Muscle of arm (tissue), 14 donors: ENCODE measurements at places on chromosomes 12 and 14.

GRCh38 chr12:89966495-89967240 is 258.0 kb upstream of the ATP2B1 start:
- no peak for DNase-seq

DNA sequence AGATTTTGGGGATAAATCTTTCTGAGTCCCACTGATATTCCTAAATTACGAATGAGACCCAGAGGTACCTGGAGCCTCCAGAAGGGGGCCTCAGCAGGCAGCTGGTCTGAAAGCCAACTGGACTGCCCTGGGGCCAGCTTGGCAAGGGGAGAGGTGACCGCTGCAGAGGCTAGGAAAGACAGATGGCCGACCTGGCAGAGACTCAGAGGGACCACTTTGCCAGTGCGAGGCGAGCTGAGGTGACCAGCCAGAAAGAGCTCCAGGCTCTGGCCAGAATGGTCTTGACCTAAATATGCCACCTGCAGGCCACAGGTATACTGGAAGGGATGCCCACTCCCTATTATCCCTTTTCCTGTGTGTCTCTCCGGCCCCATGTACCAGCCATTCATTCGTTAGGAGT is 256.8 kb upstream of the GARIN6 start:
- DNase-seq, result no peak

DNA sequence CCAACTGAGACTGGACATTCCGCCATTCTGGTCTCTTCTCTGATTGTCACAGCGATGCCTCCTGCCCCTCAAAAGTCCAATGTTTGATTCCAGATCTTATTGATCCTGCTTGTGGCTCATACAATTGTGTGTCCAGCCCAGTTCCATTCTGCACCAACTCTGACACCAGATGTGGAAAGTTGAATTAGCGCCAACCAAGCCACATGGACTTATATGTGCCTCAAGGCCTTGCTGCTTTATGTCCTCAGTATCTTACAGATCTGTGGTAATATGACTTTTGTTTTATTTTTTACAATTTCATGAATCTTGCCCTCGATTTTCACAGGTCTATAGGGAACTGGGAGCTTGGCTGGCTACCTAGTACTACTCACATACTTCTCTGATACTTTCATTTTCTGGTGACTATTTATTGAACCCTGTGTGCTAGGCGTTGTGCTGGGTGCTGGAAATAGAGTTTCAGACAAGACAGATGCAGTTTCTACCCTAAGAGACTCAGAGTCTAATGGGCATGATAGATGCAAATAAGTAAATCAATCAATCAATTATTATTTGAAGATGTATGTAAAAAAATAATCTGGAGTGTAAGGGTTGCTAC is 472.0 kb downstream of the TMTC2 start:
- no peak for DNase-seq

DNA sequence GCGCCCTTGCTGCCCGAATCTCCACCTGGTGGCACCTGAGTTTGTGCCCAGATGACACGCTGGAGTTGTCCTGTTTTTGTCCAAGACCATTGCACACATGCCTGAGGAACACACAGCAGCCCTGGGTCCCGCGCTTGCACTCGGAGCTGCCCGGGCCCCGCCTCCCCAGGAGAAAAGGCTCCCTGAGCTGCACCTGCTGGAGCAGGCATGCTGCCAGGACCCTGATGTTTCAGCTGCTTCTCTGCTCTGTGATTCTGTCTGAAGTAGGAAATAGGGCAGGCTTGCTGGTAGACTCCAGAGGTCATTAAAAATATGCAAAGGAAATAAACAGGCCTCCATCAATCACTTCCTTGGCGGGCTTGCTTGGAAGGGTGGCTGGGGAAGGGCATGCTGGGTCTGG is 271.6 kb downstream of the CACNA1C start:
- DNase-seq, result no peak

DNA sequence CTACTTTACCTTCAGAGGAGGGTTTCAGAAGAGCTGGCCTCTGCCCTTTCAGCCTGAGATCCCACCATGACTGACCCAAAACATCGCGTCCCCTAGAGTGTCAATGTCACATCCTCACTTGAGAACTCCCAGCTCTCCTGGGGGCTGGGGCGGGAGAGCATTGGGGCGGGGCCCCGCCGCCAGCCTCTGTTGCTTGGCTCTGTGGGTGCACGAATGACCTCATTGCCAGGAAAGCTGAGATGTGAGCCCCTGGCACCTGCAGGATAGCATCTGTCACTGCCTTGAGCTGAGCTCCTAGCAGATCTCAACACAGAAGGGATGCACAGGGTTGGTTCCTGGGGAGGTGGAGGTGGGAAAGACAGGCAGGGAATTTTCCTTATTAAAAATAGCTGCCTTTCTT is 20.6 kb upstream of the MYL2 start:
- no peak for DNase-seq

DNA sequence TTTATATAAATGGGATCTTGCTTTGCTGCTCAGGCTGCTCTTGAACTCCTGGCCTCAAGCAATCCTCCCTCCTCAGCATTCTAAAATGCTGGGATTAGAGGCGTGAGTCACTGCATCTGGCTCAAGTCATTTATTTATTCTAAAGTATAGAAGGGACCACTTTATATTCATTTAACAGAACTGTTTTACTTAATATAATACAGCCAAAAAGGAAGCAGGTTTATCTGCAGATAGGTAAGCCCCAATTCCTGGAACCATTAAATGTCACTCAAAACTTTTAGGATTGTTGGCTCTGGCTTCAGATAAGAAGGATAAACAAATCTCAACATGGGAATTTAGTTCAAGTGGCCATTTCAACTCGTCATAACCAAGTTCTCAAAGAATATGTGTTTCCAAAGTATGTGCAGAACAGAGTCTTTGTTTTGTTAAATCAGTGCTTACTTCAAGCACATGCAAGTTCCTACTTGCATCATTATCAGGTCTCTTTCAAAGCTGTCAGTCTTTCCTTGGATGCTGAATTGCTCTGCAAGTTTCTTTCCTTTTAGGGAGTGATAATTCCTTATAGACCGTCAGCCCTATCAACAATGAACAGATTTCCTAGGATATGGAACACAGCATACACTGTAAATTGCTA is 60.4 kb downstream of the KITLG start:
- DNase-seq, result no peak

DNA sequence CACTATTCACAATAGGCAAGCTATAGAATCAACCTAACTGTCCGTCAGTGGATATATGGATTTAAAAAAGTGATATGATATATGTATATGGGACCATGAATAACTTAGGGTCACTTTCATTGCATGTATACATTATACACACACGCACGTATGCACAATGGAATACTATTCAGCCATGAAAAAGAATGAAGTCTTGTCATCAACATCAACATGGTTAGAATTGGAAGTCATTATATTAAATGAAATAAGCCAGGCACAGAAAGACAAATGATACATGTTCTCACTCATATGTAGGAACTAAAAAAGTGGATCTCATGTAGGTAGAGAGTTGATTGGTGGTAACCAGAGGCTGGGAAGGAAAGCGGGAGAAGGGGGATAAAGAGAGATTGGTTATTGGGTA is 234.3 kb downstream of the VRK1 start:
- no peak for DNase-seq

DNA sequence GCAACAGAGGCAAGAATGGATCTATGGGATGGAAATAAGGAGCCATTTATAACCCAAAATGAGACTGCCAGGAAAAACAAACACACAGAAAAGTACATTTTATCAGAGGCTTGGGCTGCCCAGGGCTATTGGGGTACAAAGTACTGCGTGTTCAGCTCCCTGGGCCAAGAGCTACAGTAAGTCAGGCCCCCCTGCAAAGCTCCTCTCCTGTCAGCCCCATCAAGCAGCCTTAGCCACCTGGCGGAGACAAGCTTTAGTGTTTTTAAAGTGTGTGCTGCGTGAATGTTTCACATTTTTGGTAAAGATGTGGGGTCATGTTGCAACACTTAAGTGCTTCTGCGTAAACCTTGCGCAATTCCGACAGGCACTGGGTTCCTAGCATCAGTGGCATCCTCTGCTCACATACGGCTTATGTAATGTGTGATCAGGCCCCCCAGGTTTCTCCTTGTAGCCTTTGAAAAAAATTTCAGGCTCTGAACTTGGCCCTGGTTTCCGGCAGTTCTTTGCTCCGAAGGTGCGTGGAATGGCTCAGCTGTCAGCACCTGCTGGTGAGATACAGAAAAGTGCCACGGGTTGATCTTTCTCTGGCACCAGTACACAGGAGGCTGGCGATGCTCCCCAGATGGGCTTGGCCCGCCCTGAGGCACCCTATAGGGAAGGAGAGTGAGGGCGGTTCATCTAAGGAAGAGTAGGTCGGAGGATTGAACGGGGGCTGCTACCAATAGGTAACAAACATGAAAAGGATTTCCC is 198.7 kb upstream of the EEA1 start:
- DNase-seq, result no peak

DNA sequence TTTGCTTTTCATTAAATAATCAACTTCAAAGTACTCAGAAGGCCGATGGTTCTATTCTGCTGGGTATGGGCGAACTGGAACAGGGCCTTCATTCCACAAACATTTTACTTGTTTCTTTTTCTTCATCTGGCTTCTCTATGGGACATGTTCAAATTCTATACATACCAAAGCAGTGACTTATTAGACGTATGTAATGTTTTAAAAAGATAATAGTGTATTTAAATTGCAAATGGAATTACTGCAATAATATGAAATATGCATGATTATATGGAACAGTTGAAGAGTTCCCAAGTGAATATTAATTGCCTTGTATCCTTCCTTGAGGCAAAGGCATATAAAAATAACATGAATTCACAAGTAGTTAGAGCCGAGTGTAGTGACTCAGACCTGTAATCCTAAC is 75.5 kb downstream of the FAR2 start:
- no peak for DNase-seq

GRCh38 chr14:99800781-99801180 is 7.6 kb downstream of the EML1 start:
- DNase-seq, result no peak

DNA sequence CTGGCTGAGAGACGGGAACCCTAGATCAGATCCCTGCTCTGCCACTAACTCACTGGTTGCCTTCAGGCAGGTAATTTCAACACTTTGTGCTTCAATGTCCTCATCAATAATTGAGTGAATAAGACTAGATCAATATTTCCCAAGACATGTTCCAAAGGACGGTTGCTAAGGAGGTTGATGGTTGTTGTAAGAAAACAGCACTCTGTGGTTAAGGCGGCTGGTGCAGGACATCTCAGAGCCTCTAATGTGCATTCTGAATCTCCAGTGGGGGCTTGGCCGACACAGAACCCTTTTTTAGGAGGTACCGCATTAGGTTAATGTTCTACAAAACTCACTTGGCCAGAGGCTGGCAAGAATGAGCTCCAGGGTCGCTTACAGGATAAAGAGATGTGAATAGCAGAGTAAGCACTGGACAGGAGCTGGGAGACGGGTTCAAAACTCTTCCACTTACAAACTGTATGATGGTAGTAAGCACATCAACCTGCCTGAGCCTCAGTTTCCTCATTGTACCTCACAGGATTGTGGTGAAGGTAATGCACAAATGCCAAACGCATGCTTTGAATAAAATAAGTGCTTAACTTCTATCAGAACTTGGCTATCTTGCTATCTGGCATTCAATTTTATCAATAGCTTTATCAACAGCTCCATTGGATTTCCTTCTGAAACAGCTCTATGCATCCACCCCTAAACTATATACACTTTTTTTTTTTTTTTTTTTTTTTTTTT is 136.9 kb upstream of the PARP11 start:
- DNase-seq, result no peak

DNA sequence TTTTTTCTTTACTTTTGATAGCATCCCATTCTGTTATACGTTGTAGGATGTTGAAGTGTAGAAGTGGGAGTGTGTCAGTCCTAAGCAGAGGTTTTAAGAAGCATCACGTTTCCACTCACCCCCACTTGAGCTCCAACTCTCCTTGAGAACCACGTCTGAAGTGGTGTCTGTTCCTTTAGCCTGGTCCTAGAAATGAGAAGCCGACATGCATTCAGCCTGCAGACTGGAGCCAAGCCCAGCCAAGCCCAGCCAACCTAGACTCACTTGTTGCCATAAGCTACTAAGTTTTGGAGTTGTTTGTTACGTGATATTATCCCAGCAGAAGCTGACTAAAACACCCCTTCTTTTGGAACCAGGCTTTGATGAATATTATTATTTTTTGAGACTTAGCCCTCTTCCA is 4.4 kb upstream of the ELK3 start:
- DNase-seq, result no peak

- no peak for DNase-seq
Observed at GRCh38 chr12:120739031-120739762, 13.6 kb downstream of the ACADS start.

GRCh38 chr12:10140001-10140400 is 10.0 kb upstream of the CLEC7A start:
- DNase-seq, result peak; percentile 54

GRCh38 chr12:48988030-48988649 is 10.0 kb downstream of the WNT1 start:
- no peak for DNase-seq
